ENCODE measurements at places on chromosomes 7 and 10. TPM values are rescaled to one million over a fixed set of nuclear protein-coding genes. Genes with fewer than 3 reads are reported as not detected.

DNA sequence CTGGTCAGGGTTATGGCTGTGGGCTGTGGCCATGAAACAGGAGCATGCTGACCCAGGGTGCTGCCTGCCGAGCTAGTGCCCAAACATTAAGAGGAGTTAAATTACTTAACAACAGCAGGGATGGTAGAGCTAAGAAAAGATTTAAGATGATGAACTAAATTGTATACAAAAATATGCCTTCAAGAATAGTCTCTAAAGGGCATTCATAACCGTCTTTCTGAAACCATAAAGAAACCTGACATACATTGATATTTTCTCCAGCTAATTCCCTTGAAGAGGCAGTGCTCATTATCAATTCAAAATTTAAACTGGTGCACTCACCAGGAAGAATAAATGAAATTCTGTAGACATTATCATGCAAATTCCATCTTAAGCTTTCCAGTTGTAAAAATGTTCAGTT is 265.8 kb upstream of the TAC1 start:
- no peak for DNase-seq

The SERPINE1 gene
- total RNA-seq, result 42.4 TPM

The CCL24 gene
- total RNA-seq, result not detected

- no peak for DNase-seq
These were observed 10.3 kb downstream of the JMJD1C start for GRCh38 chr10:63455507-63455906.

DNA sequence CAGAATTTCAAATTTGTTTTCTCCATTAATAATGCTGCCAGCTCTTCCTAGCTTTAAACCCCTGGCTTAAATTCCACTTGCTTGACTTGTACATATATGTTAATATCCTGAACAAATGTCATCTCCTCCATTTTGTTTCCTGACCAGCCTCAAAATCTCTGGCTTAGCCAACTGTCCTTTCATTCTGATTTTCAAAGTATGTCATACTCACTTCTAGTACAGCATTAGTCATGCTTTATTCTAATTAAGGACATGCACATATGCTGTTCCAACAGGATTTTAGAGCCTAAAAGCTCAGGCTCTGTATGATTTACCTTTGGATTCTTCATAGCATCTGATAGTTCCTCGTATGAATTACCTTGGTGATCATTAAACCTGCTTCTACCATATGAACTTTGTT is 158.3 kb downstream of the ZNF438 start:
- DNase-seq, result no peak
